ENCODE measurements at places on chromosomes 12 and 14. TPM values are rescaled to one million over a fixed set of nuclear protein-coding genes. Genes with fewer than 3 reads are reported as not detected.

JPH4 gene
- not detected for total RNA-seq

AMDHD1 gene
- 0.13 TPM for total RNA-seq

RNASE3 gene
- total RNA-seq = not detected

HOXC6 gene
- total RNA-seq = not detected

GPRC5A gene
- 48.8 TPM for total RNA-seq

TPH2 gene
- not detected for total RNA-seq

AKAP6 gene
- total RNA-seq = 0.43 TPM

FAM181A gene
- total RNA-seq = not detected

IRAK3 gene
- total RNA-seq = 16.1 TPM

ZNF891 gene
- 2.0 TPM for total RNA-seq
